ENCODE measurements at places on chromosomes 6 and 20.

- no peak for DNase-seq
Measured at GRCh38 chr6:15631432-15631831, 31.4 kb downstream of the DTNBP1 start.

DNA sequence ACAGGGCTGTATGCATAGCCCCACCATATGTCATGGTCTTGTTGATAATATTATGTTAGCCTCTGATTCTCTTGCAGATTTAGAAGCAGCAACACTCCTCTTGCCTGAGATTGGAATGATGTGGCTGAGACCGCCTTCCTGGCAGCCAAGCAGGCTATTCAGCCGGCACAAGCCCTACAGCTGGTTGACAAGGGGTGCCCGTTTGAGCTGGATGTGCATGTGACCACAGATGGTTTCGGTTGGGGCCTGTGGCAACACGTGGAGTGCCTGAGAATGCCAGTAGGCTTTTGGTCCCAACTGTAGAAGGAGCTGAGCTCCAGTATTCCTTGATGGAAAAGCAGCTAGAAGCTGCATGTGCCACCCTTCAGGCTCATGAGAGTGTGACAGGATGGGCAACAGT is 303.6 kb upstream of the POU3F2 start:
- no peak for DNase-seq

DNA sequence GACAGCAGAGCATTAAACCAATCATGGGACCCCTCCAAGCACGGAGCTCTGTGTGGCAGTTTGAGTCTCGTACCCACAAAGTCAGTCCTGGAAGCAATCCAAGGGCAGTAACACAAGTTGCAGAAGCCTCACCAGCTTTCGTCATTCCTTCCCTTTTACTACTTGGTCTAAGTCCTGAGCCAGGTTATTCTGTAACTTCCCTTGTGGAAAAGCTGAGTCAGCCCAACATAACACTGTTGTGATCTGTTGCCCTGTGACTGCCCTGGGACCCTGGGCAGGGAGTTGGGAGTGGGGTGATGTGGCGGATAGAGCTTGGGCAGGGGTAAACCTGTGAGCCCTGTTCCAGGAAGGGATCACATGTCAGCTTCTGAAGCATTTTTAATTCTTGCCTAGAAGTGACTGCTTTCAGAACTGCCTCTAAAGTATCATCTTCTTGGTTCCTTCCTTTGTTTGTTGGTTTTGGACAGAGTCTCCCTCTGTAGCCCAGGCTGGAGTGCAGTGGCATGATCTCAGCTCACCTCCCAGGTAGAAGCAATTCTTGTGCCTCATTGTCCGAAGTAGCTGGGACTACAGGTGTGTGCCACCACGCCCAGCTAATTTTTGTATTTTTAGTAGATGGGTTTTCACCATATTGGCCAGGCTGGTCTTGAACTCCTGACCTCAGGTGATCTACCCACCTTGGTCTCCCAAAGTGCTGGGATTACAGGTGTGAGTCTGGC is 183.7 kb upstream of the JAG1 start:
- DNase-seq, result no peak

- no peak for DNase-seq
Measured at GRCh38 chr6:17871189-17871519, 116.3 kb downstream of the KIF13A start.

DNA sequence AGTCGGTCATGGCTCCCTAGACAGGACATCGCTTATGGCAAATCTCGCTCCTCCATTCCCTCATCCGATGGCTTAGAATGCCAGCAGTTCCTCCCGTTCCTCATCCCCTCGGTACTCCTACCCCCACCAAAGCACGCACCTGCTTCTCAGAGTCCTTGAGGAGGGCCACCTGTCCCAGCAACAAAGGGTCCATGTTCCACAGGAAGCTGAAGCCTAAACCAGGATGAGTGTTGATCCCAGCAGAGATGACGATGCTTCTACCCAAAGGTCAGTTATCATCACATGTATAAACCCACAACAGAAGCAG is 111.2 kb downstream of the THBS2 start:
- DNase-seq, result no peak

DNA sequence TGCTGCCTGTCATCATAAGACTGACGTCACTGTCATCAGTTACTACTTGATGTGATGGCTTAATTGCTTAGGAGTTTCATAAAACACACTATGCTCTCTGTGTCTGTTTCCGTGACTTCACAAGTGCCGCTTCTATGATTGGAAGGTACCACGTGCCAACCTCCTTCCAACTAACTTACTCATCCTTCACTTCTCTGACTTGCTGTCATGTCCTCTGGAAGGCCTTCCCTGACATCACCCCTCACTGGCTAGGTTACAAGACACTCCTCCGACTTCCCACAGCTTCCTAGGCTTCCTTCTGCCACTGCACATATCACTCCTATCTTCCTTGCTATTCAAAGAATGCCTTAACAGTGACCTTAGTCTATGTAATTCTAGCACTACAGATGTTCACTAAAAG is 20.4 kb downstream of the SERINC3 start:
- no peak for DNase-seq

GRCh38 chr6:70131528-70131927 is 171.4 kb downstream of the COL9A1 start:
- no peak for DNase-seq

DNA sequence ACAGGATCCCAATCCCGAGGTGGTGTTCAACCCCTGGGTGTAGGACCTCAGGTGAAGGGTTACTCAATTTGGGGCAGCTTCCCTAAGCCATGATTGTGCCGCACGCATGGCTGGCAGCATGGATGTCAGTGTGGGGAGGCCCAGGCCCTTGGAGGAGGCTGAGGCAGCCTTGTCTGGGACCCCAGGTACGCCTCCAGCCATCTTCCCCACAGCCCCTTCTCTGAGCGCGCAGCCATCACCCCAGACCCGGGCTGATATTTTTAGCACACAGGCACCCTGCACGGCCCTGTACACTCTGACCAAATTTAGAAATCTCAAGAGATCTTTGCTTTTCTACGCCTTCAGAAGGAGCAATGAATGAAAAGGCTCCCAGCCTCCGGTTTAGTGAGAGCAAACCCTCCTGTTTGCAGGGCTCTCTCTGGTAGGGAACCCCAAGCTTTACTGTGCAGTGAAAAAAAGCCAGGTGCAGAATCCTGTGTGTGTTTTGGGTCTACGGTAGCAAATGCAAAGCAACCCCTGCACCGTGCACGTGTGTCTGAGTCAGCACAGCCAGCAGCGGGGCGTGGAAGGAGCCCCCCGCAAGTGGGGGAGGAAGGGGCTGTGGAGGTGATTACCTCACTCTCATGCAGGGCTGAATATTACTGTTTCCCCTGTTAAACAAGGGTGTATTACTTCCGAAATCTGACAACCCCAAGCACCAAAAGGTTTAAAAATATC is 44.3 kb downstream of the CTCFL start:
- no peak for DNase-seq

GRCh38 chr20:57849521-57850215 is 139.9 kb upstream of the PMEPA1 start:
- DNase-seq, result no peak

DNA sequence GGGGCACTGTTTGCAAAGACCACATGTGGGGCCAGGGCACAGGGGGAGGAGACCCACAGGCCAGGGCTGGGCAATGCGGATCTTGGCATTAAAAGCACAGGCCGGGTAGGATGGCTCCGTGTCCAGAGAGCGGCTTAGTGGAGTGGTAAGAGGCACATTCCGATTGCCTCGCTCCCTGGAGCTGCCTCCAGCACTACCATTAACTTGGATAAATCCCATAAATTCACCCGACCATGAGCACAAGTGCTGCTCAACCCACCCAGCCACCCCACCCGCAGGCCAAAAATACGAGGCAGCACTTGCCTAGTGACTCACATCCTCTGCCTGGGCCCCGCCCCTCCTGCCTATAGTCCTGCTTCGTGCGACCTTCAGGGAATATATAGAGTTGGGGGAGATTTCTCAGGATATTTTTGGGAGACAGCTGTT is 67.5 kb upstream of the QKI start:
- DNase-seq, result no peak

GRCh38 chr6:146103416-146104072 is 74.7 kb downstream of the GRM1 start:
- DNase-seq, result no peak

DNA sequence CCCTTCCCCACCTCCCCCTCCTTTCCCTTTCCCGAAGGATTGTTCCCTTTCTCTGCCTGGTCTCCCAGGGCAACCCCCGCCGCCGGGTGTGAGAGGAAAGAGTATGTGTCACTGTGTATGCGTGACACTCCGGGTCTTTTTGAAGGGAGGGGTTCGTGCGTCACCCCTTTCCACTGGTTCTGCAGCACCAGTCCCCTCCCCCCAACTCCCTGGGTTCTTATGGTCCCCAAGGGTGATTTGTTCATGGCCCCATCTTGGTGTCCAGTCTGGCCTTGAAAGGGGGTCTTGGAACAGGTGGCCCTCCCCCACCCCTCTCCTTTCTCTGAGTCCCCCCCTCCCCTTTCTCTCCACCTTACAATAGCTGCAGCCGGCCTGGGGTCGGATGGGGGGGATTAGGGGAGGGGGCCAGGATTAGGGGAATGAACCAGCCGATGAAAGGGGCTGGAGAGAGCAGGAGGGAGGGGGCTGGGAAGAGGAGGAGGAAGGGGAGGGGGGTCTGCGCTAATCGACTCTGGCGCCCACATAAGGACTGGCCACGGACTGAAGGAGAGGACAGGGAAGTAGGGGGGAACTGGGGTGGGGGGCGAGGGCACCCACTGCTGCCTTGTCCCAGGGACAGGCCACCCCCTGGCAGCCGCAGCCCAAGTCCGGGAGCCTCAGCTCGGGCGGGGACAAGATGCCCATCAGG is 1.3 kb upstream of the RING1 start:
- DNase-seq, result no peak

- peak; percentile 53 for DNase-seq
Measured at GRCh38 chr20:60262967-60263603, 304.9 kb downstream of the CDH26 start.

- no peak for DNase-seq
Measured at GRCh38 chr6:127538750-127539264, 19.7 kb upstream of the MTCL3 start.

DNA sequence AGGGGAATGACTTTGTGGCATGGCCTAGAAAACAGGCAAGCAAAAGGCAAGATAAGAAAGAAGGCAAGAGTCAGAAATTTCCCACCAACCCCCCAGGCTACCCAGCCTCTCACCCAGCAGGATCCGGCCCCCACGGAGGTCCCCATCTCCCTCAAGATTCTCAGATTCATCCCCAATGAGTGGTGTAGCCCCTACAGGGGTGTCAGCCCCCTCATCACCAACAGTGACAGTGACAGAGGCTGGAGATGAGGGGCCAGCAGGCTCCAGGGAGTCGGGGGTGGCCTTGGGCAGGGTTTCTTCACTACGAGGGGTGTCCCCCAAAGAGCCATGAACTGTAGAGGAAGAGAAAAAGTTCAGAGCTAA is 1.0 kb downstream of the EHMT2 start:
- DNase-seq, result no peak

- DNase-seq, result no peak
Measured at GRCh38 chr6:134602123-134602522, 284.2 kb upstream of the SGK1 start.

GRCh38 chr6:56551409-56552120 is 91.1 kb downstream of the DST start:
- no peak for DNase-seq

DNA sequence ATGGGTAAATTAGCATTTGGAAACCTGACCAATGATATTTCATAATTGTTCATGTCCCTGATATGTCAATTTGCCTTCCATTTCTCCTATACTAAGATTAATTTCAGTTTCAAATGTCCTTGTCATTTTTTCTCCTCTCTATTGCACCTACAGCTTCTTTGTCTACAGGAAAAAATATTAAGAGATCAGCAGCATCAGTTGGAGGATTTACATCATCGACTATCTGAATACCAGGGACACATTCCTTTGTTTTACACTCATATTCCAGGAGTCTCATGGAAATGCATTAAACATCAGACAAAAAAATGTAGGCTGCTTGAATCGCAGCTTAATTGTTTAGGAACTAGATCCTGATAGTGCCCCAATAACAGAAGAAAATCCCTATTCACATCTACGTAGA is 188.2 kb downstream of the PRKN start:
- no peak for DNase-seq

- DNase-seq, result no peak
Measured at GRCh38 chr20:63693083-63693732, 3.2 kb upstream of the TNFRSF6B start.

DNA sequence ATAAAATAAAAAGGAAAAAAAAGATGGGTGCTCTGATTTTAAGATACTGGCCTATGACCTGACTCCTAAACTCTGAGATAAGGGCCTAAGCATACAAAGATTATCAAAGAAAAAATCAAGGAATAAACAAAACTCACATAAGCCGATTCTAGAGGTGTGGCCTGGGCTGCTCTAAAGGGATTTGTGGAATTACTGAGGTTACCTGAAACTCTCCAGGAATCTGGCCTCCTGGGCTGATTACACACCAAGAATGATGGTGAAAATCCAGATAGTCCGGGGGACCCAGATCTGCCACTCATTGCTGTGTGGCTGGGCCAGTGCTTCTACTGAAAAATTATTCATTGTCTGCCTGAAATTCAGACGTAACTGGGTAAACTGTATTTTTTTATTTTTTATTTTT is 122.7 kb upstream of the RNF24 start:
- no peak for DNase-seq

DNA sequence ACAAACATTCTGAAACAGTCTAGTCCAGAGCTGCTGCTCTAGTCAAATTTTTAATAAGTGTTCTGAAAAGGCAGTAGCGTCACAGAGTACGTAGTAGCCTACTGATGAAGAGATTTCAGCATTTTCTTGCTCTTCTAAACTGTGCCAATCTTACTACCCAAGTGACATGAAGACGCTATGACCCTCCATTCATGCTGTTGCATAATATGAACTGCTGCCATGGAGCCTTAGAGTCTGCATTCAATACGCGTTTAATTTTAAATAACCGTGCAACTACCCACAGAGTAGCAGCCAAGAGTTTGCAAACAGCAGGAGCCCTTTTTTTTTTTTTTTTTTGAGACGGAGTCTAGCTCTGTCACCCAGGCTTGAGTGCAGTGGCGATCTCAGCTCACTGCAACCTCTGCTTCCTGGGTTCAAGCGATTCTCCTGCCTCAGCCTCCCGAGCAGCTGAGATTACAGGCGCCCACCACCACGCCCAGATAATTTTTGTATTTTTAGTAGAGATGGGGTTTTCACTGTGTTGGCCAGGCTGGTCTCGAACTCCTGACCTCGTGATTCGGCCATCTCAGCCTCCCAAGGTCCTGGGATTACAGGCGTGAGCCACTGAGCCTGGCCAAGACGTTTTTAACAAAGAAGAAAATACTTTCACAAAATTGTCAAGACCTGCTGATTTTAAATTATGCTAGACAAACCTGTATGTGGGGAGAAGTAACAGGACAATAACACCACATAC is 44.3 kb downstream of the EZR start:
- no peak for DNase-seq

GRCh38 chr6:322259-322930 is 30.1 kb downstream of the DUSP22 start:
- DNase-seq, result no peak

- DNase-seq, result no peak
Measured at GRCh38 chr6:30749554-30750378, 5.4 kb upstream of the IER3 start.

Measured in stimulated activated CD4-positive, alpha-beta T cell treated with anti-CD3 and anti-CD28 coated beads, Interleukin-4, amount 100 ng/mL, for 1 hour (primary cell).